ENCODE measurements at places on chromosomes 13 and 19.

DNA sequence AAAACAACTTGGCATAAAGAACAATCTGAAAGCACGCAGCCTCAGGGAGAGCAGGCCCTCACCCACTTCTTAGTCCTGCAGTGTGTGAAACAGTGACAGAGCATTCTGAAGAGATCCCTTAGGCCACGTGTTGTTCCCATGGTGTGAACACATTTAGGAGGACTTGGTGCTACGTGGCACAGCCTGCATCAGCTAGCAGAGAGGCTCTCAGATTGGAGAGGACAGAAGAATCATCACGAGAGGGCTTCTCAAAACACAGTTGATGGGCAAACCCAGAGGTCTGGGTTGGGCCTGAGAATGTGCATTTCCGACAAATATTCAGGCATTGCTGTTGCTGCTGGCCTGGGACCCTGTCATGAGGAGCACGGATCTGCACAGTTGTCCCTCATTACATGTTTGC lies 26.1 kb upstream of the TFDP1 start:
- DNase-seq = no peak

GRCh38 chr19:53365134-53365898 lies at the start of gene ZNF525:
Gene ZNF525 (plus strand): TSS chr19:53365705. CDS start chr19:53372282, 6,577 bp downstream.
- peak; percentile 95 for DNase-seq

GRCh38 chr19:12783291-12783848 lies 7.9 kb upstream of the JUNB start:
- DNase-seq = no peak

DNA sequence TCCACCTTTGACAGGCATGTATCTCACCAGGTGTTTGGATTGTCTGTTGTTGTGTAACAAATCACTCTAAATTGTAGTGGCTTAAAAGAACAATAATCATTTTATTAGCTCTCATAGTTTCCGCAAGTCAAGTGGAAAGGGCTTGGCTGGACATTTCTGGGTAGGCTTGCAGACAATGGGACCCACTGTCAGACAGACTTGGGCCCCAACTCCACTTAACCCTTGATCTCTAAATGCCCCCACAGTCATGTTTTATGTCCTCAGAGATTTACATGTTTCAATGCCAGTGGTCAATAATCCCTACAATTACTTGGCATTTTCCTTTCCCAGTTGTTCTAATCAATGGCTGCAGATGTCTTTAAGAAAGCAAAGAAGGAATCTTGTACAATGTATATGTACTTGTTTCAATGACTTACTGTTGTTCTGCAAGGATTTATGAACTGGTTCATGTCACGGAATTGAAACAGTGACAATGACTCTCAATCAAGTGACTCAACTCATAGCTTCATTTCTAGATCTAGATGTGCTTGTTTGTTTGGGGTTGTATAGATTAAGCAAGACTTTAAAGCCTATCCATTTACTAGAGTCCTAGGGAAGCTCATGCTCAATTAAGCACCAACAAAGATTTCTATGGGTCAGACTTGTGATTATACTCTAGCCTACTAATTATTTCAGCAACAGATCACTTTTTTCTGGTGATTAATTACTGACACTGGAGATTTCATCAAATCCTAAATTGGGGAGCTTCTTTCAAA lies 510.1 kb upstream of the NBEA start:
- no peak for DNase-seq

- no peak for DNase-seq
Observed at GRCh38 chr19:9937001-9937411, 691 bp upstream of the OLFM2 start.

GRCh38 chr13:33181264-33181663 lies 104.3 kb downstream of the STARD13 start:
- no peak for DNase-seq

DNA sequence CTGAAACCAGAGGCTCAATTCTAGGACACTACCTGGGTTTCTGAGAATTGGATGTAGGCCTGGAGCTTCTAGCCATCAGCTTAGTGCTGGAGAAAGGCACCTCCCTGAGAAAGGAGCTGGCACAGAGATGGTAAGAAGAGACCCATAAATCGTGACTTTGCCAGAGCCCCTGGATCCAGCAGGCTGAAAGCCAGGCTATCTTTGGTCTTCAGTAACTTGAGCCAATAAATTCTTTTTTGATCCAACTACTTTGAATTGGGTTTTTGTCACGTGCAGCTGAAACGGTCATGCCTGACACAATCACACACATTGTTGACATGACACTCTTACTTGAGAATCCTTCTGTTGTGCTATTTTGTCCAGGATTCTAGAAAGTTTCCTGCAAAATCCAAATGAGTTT lies 103.4 kb downstream of the LHFPL6 start:
- DNase-seq = no peak

GRCh38 chr13:43797159-43797558 lies 10.4 kb upstream of the ENOX1 start:
- no peak for DNase-seq

GRCh38 chr13:71856548-71857043 lies 10.4 kb downstream of the DACH1 start:
- DNase-seq = no peak

DNA sequence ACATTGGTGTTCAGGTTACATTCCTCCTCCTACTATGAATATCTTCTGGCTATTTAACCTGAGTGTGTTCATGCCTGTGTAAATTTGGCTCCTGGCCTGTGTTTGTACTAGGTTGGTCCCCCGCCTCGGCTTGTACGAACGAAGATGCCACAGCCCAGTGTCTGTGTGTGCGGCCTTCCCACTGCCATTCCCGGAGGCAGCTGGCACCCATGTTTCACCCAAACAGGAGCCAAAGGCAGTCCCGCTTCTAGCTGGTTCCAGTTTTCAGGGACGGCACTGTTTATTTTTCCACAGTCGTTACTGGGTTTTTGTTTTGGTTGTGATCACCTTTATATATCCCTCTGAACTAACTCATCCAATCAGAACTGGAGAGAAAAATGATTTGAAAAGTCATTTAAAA lies 102.5 kb upstream of the ZNF536 start:
- DNase-seq = no peak

DNA sequence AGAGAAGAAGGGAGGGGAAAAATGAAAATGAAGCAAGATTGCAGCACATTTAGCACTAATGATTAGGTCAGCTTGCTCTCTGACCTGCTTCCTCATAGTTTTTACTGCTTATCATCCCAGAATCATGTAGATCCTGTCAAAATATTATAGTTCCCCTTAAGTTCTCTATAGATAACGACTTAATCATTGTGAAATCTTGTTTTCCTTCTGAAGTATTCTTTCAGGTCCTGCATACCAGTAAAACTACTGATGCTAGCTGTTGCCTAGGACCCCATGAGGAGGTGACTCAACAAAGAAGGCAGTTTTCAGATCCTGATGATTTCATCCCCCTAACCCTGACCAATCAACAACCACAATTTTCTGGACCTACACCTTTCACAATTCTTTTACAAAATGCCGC lies 1131.7 kb downstream of the SLITRK5 start:
- no peak for DNase-seq

- DNase-seq = no peak
Observed at GRCh38 chr19:16619457-16619856, 8.5 kb downstream of the MED26 start.

DNA sequence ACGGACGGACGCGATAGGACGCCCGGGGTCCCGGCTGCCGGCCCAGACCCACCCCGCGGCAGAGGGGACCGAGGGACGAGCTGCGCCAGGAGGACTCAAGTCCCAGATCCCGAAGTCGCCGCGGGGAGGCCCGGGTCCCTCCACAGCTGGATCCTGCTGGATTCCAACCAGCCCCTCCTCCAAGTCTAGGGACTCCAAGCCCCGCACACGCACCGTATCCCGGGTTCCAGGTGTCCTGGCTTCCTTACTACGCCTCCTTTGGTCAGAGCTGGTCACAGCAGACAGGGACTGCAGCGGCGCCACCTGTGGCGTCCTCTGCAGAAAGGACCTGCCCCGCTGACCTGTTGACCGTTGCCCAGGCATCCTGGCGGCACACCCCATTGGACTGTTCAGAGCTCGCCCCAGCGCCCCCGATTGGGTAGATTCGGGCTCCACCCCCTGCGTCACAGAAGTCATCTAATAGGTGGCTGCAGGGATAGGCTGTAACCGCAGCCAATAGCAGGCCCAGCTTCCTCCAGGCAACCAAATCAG lies 29.0 kb upstream of the ZNF709 start:
- no peak for DNase-seq

GRCh38 chr13:114226699-114227323 lies 7.9 kb upstream of the CDC16 start:
- DNase-seq = peak; percentile 75

DNA sequence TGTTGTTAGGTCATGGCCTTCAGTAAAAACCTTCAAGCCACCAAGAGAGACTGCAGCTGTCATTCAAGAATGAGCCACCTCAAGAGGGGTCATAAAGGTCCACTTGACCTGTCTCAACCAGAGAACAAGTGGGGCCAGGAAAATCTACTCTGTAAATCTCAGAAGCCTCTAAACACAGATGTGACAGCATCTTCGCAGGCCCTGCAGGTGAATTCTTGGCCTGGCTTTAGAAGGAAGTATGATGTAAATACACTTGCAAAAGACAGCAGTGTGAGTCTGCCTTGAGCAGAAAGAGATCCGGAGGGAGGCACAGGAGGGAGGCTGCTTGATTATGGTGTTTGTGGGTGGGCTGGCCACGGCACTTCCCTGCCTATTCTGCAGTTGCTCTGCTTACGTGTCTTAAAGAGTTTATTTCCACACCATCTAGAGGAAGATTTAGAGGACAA lies 1082.9 kb downstream of the UQCRFS1 start:
- DNase-seq = no peak

DNA sequence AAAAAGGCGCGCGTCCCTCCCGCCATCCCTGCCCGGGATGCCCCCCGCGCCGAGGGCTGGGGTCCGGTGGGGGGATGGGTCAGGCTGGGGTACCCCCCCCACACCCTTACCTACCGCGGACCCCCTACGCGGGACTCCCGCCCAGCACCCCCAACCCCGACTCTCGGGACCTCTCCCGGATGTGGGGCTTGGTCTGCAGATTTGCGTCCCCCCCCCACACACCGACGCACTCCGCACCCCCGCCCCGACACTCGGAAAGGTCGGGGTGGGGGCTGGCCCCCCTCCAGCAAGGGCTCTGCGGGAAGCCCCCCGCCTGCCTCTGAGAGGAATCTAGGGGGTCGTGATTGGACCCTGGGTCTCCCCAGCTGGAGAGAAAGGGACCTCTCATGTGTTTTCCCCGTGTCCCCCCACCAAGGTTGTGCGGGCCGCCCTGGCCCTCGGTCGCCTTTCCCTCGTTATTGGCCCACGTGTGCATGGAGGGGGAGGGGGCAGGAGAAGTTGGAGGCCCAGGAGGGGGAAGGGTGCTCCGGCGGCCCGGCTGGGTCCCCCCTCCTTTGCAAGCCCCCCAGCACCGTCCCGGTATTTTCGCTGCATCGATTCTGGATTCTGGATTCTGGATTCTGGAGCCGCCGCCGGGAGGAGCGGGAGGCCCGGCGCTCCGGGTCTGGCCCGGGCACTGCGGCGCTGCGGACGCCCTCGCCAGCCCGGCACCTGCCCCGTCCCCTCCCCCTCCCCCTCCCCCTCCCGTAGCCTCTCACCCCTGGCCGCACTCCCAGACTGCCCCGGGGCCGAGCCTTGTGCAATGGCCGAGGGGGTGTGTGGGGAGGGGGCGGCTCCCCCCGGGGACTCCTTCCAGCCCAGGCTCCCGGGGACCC lies 607 bp downstream of the NFIC start:
- DNase-seq = no peak

DNA sequence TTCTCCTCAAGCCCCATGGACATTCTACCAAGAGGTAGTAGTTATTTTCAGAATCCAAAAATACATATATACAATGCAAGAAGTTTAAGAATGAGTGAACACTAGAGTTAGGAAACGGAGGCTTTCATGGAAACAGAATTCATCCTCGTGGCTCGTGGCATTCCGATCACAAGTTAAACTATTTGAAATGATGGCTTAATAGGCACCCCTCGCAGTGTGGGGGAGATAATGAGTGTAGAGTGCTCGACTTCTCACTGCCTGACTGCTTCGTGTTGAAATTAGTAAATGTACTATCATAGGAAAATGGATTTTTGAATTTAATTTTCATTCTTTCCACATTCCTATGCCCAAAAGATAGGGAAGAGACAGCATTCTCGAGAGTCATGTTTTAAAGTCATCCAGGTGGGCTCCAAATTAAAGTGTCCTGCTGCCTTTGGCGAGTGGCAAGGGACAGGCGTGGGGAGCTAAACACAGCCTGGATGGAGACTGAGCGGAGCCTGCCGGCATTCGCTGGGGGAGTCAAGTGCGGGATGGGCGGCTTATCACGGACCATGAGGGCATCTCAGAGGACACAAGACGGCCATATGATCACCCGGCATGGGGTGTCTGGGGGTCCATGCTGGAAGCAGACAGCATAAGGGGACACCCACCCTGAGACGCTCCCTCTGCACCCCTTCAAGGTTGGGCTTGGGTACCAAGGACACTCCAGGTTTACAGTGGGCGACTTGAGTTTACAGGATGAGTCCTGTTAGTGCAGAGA lies 165.2 kb downstream of the TEX29 start:
- DNase-seq = no peak

DNA sequence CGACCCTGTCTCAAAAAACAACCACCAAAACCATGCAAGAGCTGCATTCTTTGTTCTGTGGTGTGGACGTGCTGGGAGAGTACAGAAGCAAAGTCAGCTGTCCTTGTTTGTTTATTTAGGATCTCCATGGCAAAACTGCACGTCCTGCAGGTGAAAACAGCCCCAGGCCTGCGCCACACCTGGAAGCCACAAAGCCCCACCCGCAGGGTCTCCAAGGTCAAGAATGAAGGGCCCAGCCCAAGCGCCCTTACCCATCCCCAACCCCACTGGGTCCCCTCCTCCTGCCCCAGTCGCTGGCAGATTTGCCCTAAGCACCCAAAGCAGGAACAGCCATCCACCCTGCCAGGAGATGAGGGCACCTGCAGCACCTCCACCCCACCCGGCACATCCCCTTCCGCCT lies 10.5 kb downstream of the MBD3 start:
- no peak for DNase-seq

DNA sequence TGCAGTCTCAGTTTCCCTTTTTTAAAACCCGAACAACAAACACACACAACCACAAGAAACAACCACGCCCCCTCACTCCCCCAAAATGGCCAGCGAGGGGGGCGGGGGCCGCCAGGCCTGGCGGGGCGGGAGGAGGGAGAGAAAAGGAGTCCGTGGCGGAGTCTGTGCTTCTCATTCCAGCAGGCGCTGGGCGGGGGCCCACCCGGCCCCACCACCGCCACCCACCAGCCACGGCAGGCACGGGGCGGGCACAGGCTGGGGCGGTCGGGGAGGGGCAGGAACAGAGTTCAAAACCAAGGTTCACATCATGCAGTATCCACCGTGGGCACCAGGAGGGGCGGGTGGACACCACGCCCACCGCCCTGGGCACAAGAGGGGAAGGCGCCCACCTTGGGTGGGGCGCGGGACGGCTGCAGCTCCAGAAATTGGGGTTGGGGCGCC lies 12.9 kb downstream of the DPF1 start:
- no peak for DNase-seq

GRCh38 chr19:29636553-29637360 lies 28.5 kb upstream of the PLEKHF1 start:
- no peak for DNase-seq

- no peak for DNase-seq
Observed at GRCh38 chr13:76020421-76020955, 384.4 kb downstream of the LMO7 start.

Measured in activated CD8-positive, alpha-beta memory T cell treated with anti-CD3 and anti-CD28 coated beads for 1 hour (primary cell).